ENCODE measurements at places on chromosomes 6 and 20. TPM values are rescaled to one million over a fixed set of nuclear protein-coding genes. Genes with fewer than 3 reads are reported as not detected.
A peak's percentile ranks its signal among the peaks of the same experiment; 100 is the strongest.

GRCh38 chr20:51749674-51750036 lies 18.5 kb downstream of the ATP9A start:
- DNase-seq = no peak

DNA sequence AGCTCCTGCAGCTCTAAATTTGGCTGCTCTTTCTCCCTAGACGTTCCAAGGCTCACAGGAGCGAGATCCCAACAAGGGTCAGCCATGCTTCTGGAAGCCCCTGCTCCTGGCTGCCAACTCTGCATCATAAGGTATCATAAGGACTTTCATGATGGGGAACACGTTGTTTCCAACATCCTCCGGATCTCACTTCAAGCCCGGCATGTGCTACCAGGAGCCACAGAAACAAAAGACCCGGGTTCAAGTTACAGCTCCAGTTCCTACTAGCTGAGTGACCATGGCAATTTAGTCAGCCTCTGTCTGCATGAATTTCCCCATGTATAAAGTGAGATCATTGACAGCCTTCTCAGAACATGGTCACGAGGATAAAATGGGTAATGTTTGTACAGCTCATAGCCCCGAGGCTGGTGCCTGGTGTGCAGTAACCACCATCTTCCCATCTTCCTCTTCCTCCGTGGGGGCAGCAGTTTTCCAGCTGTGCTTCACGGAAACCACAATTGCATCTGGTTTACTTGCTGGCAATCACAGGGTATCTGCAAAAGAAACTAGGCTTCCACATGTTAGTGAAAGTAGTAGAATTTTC lies 209.0 kb upstream of the ECI2 start:
- DNase-seq = no peak

GRCh38 chr6:23927935-23928334 lies 198.1 kb upstream of the NRSN1 start:
- DNase-seq = no peak

GRCh38 chr20:2210646-2211552 lies 84.9 kb upstream of the TGM3 start:
- no peak for DNase-seq

DNA sequence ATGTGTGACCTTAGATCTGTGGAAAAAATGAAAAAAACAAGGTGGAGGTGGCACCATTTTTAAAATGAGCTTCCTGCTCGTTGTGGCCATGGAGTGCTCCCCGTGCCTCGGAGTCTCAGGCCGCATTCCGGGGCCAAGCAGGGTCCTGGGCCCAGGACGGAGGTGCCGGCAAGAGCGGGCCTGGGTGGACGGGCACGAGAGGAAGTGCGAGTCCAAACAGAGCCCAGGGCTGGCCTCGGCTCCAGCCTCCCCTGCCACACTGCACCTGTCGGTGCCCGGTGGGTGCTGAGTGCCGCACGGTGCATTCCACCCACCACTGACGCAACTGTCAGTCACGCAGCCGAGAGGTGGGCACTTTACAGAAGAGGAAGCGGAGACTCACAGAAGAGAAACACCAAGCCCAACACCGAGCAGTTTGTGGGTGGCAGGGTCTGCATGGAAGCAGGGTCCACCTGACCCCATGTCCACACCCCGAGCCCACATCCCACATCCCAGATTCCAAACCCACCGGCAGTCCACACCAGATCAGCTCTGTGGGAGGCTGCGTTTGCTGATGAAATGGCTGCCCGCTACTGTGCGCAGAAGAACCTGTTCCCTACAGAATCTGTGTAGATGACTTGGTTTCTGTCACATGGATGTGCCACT lies 97.7 kb downstream of the PSMB1 start:
- DNase-seq = no peak

DNA sequence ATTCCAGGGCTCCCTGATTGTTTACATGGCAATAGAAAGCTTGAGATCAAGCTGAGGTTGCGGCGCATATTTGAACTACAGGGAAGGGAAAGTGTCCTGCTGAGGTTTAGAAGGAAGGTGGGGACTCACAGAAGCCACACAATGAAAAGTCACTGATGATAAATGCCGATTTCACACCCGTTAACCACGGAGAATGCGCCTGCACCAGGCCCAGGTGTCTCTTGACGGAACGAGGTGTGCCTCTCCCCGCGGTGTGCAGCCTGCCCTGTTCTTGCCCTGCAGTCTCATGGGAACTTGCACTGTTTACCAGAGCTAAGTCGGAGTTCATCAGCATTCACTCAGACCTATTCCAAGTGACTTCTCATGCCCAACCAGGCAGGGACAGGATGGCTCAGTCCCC lies 90.3 kb downstream of the LY86 start:
- no peak for DNase-seq

DNA sequence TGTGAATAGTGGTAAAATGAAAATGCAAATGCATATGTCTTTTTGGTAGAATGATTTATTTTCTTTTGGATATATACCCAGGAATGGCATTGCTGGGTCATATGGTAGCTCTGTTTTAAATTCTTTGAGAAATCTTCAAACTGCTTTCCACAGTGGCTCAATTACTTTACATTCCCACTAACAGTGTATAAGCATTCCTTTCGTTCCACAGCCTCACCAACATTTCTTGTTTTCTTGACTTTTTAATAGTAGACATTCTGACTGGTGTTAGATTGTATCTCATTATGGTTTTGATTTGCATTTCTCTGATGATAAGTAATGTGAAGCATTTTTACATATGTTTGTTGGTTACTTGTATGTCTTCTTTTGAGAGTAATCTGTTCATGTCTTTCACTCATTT lies 144.0 kb downstream of the SIM1 start:
- no peak for DNase-seq

DNA sequence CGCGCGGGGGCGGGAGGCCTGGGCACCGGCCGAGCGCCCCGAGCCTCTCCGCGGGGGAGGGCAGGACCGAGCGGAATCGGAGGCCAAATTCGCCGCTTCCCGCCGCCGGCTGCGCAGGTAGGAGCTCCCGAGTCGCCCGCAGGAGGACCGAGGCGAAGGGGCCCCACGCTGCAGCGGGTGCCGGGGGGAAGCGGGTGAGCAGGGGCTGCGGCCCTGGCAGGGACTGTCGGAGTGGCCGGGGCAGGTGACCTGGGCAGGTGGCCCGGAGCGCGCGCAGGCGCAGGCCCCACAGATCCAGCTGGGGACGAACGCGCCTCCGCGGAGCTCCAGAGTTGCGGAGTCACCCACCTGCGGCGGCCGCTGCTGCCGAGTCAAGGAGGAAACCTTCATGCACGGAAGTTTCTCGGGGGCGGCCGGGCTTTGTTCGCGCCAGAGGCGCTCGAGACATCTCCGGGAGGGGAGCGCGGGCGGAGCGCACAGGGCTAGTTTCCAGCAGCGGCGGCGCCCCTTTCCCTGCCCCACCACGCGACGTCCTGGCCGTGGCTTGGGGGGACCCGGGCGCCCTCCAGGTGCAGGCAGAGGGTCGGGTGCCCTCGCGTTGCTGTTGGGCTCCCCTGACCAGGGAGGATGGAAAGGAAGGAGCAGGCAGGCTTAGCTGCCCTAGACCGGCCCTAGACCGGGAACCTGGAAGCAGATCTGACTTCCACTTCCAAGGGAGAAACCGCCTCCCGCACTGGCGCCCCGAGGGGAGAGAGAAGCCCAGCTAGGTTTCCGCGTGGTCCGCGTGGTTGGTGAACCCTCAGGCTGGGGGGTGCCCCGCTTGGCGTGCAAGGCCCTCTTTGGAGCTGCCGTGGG lies 590 bp downstream of the SLCO4A1 start:
- peak; percentile 70 for DNase-seq

GRCh38 chr6:168417191-168417590 lies 23.8 kb upstream of the SMOC2 start:
- no peak for DNase-seq

DNA sequence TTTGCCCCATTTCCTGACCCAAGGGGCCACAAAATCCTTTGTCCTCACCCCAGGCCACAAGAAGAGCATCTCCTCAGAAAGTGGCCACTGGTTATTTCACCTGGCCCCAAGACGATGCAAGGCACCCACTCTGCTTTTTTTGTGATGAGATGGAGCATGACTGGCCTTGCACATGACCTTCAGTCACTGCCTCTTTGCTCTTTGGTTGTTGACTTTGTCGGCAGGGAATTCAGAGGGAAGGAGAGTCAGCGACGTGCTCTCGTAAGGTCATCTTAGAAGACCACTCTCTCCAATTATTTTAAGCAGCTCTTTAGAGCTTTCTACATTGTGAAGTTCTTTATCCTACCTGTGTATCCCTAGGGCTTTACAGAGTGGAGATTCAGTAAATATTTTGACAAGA lies 306.7 kb downstream of the PLCB1 start:
- no peak for DNase-seq

DNA sequence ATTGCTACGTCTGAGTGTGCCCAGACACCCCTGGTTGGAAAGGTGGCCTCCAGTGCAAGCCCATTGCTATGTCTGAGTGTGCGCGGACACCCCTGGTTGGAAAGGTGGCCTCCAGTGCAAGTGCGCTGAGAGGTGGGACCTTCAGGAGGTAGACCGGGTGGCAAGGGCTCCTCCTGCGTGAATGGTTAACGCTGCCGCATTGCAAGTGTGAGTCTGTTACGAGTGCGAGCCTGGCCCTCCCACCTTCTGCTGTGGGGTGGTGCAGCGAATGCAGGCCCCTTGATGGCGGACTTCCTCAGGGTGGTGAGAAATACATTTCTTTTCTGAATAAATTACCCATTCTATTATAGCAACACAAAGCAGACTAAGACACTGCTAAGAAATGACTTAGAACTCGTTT lies 208.8 kb downstream of the DLL1 start:
- DNase-seq = no peak

- DNase-seq = peak; percentile 29
Measured at GRCh38 chr6:26159357-26160273, 72.4 kb downstream of the HFE start.

DNA sequence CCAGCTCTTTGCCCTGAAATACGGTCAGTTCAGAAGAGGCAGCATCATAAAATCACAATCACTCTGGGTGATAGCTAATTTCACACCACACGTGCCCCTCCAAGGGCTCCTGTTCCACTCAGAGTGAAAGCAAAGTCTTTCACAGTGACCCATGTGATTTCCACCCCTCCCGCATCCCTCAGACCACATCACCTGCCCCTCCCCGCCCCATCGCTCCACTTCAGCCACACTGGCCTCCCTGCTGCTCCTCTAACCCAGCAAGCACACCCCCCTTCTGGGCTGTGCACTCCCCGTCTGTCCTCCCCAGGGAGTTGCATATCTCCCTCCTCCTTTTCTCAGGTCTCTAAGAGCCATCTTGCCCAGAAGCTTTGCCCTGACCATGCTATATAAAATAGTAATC lies 74.5 kb downstream of the PSMG4 start:
- no peak for DNase-seq

Gene PTK6
- total RNA-seq = 0.97 TPM

Gene BLCAP
- total RNA-seq = 35.5 TPM

Gene DOP1A
- total RNA-seq = 12.0 TPM

Gene HAO1
- total RNA-seq = not detected

Gene SUMO4
- total RNA-seq = 5.4 TPM
